Omental fat pad (tissue), 4 donors: ENCODE measurements at places on chromosomes 4 and X. TPM values are rescaled to one million over a fixed set of nuclear protein-coding genes. Genes with fewer than 3 reads are reported as not detected.

DOCK11 gene
- total RNA-seq: 71.6 TPM

GRCh38 chrX:47380268-47380667 is 9.9 kb downstream of the ZNF157 start:
- no peak for DNase-seq

- no peak for DNase-seq
Measured at GRCh38 chr4:121182296-121182695, 18.2 kb upstream of the TNIP3 start.

GRCh38 chr4:56450342-56450741 is 14.3 kb downstream of the PAICS start:
- DNase-seq: no peak

GUF1 gene
- total RNA-seq: 12.9 TPM

DNA sequence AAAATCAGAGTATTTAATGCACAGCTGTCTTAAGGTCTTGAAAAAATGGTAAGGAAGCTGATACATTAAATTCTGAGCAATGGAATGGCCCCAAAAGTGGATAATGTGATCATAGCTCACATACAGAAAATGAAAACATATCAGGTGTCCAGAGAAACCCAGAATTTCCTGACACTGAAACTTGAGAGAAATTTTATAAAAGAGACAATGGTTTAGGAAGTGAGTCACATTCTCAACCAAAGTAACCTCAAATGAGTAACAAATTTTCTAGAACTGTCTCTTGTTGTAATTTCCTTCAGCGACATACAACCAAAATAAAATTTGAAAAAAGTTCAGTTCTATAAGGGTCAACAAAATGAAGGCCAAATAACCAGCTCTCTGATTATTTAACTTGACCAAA is 37.4 kb upstream of the PACRGL start:
- no peak for DNase-seq

- DNase-seq: no peak
Measured at GRCh38 chrX:86946569-86946968, 571.0 kb upstream of the KLHL4 start.

TMEM185A gene
- 21.0 TPM for total RNA-seq

GRCh38 chr4:116547632-116548031 is 537.7 kb downstream of the TRAM1L1 start:
- no peak for DNase-seq

DNA sequence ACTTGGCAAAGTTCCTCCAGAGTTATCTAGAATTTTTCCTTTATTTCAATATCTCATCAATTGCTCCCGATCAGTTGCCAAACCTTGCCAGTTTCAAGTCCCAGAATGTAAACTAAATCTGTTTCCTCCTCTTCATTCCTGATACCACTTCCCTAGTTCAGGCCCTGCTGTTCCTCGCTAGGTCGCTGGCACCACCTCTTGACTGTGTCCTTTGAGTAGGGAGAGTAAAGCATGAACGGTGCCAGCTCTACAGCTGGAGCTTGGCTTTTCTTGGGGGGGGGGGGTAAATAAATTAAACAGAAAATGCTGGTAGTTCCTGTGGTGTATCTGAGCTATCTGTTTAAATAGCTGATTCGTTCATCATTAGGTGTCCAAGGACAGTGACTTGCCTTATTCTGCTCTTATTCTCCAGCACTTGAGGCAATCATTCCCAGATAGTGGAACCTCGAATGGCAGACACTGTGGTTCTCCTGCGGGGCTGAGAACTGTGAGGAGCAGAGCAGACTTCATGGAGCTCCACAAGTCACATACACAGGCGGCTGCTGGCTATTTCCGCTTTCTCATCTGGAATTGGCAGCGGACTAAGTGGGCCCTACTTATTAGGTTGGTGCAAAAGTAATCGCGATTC is 168.3 kb upstream of the FAT1 start:
- DNase-seq: no peak

DCAF12L2 gene
- not detected for total RNA-seq
